ENCODE measurements at places on chromosomes 11 and 22.

DNA sequence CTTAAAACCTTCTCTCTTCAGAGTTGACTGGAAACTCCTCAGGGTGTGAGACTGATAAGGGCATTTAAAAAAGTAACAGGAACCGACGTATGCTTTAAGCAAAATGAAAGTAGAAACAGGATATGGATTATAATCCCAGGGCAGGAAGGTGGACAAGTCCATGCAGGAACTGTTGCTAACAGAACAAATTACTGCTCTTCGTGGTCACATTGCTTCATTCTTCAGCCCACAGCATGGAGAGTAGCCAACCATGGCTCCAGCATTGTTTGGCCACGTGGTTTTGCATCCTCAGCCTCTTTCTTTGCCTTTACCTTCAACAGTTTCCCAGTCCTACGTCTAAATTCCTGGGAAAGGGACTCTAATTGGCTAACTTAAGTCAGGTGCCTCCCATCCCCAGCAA, 563.1 kb upstream of the ISX start:
- no peak for DNase-seq

DNA sequence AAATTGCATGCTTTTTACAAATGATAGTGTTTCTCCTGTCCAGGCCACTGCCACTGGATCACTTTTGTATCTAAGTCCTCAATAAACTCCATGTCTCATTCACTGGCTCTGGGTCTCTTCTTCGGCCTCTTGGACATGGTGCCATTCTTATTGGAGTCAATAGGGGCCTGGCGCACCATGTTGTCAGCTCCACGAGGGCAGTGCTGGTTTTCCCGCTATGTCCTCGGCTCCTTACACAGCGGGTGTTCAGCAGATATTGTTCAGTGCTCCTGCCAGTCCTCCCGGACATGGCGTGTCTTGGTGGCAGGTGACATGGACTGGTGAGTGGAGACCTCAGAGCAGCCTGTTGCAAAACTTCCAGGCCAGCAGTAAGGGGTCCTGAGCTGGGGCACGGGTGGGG, 3.6 kb upstream of the FAM118A start:
- DNase-seq, result no peak

GRCh38 chr22:46071451-46072109, 78.7 kb upstream of the PPARA start:
- peak; percentile 96 for DNase-seq

DNA sequence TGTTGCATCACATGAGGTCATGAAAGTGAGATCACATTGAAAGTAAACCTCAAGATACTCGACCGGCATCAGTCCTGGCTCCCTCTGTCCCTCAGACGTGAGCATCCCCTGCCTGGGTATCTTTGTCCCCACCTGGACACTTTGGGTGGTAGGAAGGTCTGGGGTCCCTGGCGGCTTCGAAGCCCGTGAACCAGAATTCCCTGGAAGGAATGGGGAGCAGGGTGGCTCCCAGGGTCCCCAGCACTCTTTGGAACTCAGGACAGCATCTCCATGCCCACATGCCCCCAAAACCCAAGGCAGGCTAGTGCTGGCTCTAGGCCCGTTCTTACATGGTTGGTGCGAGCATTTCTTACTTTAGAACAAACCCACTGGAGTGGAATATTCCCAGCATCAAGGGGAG, 7.5 kb downstream of the DERL3 start:
- DNase-seq, result no peak

- no peak for DNase-seq
These were observed 7.4 kb downstream of the CAPN5 start for GRCh38 chr11:77074205-77074604.

DNA sequence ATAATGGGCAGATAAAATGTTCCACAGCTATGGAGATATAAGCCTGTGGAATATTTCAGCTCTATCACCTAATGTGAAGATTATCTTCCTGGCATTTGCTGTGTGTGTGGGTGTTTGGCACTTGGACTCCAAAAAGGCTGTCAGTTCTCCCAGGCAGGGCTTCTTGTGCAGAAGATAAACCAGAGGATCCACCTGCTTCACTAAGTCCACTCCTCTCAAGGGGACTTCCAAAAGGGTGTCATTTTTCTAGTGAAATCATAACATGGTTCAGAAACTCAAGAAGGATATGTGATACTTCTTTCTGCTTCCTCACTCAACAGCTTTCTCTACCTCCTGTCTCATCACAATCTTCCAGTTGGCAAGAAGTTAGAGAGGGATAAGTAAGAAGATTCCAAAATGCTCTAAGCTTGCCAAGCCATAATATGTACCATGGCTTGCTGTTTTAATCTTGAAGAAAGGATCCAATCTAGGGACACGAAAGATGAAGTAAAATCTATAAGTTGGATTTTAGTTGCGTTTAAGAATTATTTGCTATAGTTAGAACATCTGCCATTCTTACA, 206.2 kb upstream of the MTMR2 start:
- no peak for DNase-seq

DNA sequence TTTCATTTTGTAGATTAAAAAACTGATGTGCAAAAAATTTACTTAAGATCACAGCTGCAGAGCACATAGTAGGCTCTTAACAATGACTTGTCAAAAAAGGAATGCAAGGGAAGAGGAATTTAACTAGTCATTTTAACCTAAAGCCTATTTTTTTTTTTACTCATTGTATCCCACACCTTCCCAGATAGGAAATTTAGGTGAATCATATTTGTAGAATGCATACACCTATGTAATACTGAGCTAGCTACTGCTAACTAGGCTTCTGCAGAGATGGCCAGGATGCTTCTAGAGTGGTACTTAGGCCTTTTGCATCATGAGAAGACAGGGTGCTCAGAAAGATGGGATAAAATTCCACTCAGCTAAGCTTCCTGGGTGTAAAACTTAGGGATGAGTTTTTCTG, 387.3 kb downstream of the AASDHPPT start:
- DNase-seq, result no peak
